ENCODE measurements at places on chromosomes 2 and 18.

GRCh38 chr18:58264840-58265239, 220.8 kb downstream of the NEDD4L start:
- DNase-seq, result no peak

DNA sequence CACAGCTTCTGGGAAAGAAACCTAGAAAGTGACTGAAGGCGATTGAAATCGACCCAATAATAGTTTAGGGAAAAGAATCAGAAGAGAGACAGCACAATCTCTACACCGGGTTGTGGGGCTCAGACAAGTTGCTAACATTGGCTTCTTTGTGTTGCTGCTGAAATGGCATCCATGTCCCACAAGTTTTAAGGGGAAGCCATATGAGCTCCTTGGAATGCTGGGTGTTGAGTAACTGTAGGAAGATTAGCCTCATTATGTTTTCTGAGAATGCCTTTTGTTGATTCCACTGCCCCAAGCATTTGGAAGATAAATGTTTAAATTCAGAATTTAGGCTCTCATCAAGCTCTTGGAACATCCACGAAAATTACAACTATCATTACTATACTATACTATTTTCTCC, 73.4 kb upstream of the NEUROD1 start:
- no peak for DNase-seq

GRCh38 chr2:68157002-68157401, 686 bp upstream of the PNO1 start:
- DNase-seq, result no peak

- DNase-seq, result no peak
Observed at GRCh38 chr2:166285215-166285614, 90.5 kb downstream of the SCN9A start.

DNA sequence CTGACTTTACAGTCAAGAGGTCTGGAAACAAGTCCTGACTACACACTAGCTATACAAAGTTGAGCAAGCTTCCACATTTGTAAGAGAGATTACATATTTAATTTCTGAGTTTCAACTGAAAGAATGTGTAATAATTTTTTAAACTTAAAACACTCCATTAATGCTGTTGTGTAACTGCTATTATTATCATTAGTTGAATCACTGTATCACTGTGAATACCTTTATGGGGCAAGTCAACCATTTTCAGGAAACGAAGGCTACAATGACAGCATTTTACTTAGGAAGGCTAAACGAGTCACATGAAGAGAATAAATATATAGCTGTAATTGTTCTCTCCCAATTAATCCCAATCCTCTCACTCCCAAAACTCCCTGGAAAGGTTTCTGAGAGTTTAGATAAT, 46.3 kb downstream of the TRIP12 start:
- no peak for DNase-seq

DNA sequence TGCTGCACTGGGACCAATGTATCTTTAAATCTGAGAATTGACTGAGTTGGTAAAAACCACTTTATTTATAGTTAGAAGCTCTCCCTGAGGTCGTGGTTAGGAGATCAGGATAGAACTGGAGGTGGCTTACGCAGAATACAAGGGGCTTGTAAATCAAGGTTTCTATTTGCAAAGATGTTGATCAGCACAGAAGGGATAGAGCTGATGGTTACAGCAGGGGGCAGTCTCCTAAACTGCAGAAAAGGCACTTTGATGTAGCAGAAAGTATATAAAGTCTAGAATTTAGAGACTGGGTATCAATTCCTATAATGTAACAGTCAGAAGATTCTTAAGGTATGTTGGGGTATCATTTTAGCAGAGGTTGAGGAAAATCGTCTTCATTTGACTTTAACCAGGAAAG, 25.2 kb upstream of the ACVR1 start:
- DNase-seq, result no peak

DNA sequence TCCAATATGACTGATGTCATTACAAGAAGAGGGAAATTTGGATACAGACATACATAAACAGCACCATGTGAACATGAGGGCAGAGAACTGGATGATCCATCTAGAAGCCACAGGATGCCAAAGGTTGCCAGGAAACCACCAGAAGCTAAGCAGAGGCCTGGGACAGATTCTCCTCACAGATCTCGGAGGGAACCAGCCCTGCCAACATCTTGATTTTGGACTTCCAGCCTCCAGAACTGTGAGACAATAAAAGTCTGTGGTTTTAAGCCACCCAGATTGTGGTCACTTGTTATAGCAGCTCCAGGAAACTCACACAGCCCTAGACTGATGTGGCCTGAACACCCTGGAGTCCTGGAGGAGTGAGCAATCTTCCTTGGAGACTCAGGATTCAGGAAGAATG, 351.6 kb downstream of the EIPR1 start:
- DNase-seq, result no peak

DNA sequence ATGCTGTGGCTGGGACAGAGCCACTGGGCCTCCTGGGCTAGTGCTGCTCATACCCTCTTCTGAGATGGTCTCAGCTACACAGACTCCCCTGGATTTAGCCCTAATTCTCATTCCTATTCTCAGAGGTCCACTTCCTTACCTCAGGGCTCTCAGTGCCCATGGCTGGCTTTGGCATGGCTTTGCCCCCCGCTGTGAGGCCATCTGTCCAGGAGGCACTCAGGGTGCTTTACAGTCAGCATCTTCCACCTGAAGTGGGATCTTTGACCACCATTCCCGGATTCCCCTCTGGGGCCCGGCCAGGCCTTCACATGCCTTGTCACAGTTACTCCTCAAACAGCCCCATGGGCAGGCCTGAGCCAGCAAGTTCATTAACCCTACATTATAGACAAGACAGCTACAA, 161.8 kb downstream of the CELF4 start:
- DNase-seq, result no peak

- no peak for DNase-seq
Observed at GRCh38 chr18:38575648-38576047, 1010.0 kb upstream of the CELF4 start.

DNA sequence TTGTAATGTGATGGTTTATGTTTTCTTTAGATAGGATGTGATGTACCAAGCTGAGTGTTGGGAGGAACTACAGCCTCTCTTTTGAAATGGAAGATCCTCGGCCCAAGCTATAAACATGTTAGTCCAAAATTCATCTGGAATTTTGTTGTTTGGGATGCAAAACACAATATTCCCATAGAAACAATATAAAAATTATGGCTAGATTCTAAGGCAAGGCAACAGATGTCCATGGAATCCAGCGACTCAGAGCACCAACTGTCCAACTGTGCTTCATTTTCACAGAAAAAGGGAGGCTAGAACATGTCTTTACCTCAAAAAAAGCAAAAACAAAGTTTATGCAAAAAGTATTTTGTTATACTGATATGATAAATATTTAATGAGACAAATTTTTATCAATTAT, 52.4 kb upstream of the ATP8B1 start:
- no peak for DNase-seq

DNA sequence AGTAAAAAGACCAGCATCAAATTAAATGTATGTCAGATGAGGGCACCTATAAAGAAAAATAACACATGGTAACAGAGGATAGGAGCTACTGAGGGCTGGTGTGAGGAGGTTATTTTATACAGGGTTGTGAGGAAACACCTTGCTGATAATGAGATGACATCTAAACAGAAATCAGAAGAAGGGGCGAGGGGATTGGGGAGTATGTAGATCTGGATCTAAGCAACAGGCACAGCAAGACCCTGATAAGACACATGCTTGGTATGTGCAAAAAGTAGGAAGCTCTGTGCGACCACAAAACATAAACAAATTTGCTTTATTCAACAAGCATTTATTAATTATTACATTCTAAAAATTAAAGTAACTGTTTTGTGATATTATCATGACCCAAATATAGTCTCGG, 295.4 kb downstream of the ZEB2 start:
- DNase-seq, result no peak

Data from effector memory CD8-positive, alpha-beta T cell (primary cell).